ENCODE measurements at places on chromosomes 3 and 15.

- DNase-seq: no peak
These were observed 239.9 kb downstream of the OPA1 start for GRCh38 chr3:193832833-193833413.

DNA sequence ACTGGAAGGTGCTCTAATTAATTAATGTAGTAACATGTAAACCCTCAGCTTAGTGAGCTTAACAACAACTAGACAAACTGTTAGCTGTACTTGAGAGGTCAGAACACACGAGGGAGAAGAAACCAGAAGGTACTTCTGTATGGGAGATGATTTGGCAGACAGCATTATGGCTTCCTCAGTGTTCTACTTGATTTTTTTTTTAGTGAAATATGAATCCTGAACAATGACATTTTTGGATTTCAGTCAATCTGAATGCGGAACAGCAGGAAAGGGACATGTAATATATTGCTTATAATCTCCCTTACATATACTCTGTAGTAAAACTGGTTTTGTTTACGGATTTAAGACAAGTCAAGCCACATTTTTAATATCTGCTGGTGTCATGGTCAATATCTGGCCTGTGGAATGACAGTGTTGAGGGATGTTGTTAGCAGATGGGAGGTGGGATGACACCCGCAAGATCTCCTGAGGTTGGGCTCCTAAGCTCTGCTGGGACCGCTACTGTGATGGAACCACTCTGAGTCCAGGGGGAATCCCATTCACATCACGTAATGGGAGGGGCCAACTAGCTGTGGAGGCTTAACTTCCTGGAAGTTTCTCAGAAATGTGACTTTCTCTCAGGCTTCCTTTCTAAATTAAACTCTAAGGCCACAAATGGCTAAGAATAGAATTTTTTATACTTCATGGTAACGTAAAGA lies 18.7 kb downstream of the TNFAIP8L3 start:
- no peak for DNase-seq

DNA sequence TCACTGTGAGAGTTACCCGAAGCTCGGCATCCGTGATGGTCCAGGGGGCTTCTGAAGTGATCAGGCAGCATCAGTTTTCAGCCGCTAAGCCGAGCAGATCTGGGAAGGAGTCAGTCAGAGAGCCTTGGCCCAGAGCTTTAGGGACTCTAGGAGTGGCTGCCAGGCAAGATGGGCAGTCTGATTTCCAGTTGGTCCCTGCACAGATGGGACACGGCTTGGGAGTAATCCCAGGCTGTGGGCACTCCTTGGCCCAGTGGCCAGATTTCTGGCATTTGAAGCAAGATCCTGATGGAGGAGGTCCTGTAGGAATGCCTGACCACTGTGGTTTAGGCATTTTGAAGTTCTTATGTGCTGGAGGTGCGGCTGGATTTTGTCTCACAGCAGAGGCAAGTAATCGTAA lies 10.5 kb upstream of the IP6K2 start:
- DNase-seq: no peak

- DNase-seq: no peak
These were observed 144.3 kb downstream of the TJP1 start for GRCh38 chr15:29677871-29678461.

- no peak for DNase-seq
These were observed 24.0 kb upstream of the RAF1 start for GRCh38 chr3:12687948-12688347.

Data from C1 segment of cervical spinal cord (tissue), 14 donors.